Esophagus squamous epithelium (tissue), 5 donors: ENCODE measurements at places on chromosomes 2 and 18.

DNA sequence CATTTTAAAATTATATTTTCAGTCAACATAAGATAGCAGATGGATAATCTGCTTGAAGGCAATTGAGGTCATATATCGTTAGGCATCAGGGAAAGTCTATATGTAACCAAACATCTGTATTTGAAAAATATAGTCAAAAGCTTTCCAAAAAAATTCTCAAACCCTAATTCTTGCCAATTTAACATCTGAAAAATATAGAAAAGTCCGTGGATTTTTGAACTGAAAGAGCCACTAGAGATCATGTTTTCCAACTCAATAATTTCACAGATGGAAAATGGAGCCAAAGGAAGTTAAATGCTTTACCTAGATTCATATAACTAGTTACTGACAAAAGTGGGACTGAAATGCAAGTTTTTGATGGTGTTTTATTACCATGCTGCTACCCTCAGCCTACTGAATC lies 185.1 kb upstream of the ZNF804A start:
- no peak for DNase-seq
- H3K4me3 ChIP-seq, result no peak overlapping the region
- no peaks in the 10 kb centered on the region for H3K36me3 ChIP-seq
- no peak overlapping the region for H3K27ac ChIP-seq
- no peaks in the 10 kb centered on the region for H3K4me1 ChIP-seq

- no peaks in the 10 kb centered on the region for H3K36me3 ChIP-seq
- H3K27ac ChIP-seq, result no peak overlapping the region
- no peaks in the 10 kb centered on the region for H3K27me3 ChIP-seq
- no peak for DNase-seq
- H3K4me3 ChIP-seq, result no peak overlapping the region
Observed at GRCh38 chr2:71832388-71832787, 315.3 kb downstream of the CYP26B1 start.

GRCh38 chr2:201978986-201979385 lies 54.7 kb upstream of the FZD7 start:
- DNase-seq, result no peak
- H3K4me1 ChIP-seq, result no peaks in the 10 kb centered on the region
- no peaks in the 10 kb centered on the region for H3K27me3 ChIP-seq
- H3K36me3 ChIP-seq, result no peaks in the 10 kb centered on the region
- no peak overlapping the region for H3K4me3 ChIP-seq

DNA sequence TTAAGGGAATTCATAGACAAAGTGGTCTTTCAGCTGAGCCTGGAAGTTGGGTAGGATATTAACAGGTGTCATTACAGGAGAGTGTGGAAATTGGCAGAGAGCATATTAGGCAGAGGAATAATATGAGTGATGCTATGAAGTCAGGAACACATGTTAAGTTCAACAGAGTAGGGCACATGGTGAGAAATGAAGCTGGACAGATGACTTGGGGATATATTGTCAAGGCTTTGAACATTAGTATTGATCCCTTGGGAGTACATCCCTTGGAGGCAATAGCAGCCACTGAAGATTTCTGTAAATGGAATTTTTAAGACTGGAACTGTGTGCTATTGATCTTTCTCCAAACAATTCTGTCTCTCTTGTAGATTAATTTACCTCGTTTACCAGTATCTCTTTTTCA lies 170.7 kb downstream of the SCG2 start:
- no peaks in the 10 kb centered on the region for H3K27me3 ChIP-seq
- H3K27ac ChIP-seq, result no peak overlapping the region
- H3K4me3 ChIP-seq, result no peak overlapping the region
- no peaks in the 10 kb centered on the region for H3K36me3 ChIP-seq
- no peak for DNase-seq

DNA sequence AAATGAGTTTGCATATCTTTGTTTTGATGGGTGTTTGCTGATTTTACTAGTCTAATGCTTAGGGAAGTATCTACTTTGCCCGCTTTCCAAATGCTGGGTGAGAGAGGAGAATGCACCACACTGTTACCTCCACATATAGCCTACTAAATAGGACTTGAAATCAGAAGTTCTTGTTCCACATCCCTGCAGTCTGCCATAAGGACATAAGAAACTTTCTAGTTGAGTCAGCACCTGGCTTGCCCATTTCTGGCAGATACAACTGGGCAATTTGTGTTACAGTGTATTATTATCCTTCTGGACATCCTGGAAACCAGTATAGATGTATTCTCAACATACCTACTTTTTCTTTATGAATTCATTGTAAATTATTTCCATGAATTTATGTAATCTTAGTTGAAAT lies 29.5 kb downstream of the ANXA4 start:
- H3K4me1 ChIP-seq, result peaks cover 36% of the 10 kb centered on the region
- H3K36me3 ChIP-seq, result no peaks in the 10 kb centered on the region
- peak overlapping the region; percentile 86 for H3K27ac ChIP-seq

GRCh38 chr2:101190747-101191516 lies 39.8 kb upstream of the TBC1D8 start:
- no peak overlapping the region for H3K4me3 ChIP-seq
- peaks cover 11% of the 10 kb centered on the region for H3K4me1 ChIP-seq
- no peak for DNase-seq
- H3K36me3 ChIP-seq, result no peaks in the 10 kb centered on the region

GRCh38 chr2:186690786-186691185 lies 3.1 kb upstream of the FAM171B start:
- no peaks in the 10 kb centered on the region for H3K36me3 ChIP-seq
- no peak for DNase-seq
- no peak overlapping the region for H3K4me3 ChIP-seq
- peaks cover 4% of the 10 kb centered on the region for H3K27me3 ChIP-seq

DNA sequence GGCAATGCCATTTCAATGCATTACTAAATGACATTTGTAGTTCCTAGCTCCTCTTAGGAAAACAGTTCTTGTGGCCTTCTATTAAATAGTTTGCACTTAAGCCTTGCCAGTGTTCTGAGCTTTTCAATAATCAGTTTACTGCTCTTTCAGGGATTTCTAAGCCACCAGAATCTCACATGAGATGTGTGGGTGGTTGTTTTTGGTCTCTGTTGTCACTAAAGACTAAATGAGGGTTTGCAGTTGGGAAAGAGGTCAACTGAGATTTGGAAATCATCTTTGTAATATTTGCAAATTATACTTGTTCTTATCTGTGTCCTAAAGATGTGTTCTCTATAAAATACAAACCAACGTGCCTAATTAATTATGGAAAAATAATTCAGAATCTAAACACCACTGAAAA lies 45.3 kb downstream of the HADHB start:
- no peaks in the 10 kb centered on the region for H3K27me3 ChIP-seq
- H3K36me3 ChIP-seq, result peaks cover 5% of the 10 kb centered on the region

GRCh38 chr2:56666777-56667176 lies 483.0 kb downstream of the CCDC85A start:
- H3K27ac ChIP-seq, result no peak overlapping the region
- H3K36me3 ChIP-seq, result no peaks in the 10 kb centered on the region
- H3K27me3 ChIP-seq, result no peaks in the 10 kb centered on the region

DNA sequence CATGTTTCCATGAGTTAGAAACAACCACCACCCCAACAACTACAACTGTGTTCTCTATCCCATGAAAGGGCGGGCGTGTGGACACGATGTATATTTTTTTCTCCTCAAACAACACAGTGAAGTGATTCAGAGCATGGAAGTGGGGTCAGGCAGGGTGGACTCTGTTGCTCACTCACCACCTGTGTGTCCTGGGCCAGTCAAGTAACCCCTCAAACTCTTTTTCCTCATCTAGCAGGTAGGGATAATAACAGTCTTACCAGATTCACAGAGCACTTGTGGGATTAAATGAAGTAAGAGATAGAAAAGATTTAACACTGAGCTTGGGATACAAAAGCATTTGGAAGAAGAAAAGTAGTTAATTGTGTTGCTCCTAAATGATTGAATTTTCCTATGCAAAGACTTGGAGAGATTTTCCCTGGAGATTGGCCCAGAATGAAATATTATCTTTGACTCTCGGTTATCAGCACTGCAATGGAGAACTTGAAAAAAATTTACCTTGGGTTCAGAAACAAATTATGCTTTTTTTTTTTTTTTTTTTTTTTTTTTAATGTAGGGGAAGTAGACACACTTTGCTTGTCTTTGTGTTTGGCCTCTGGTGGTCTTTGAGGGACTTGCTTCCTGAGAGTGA lies 161.9 kb upstream of the EPAS1 start:
- no peak for DNase-seq
- peak overlapping the region; percentile 39 for H3K27ac ChIP-seq
- H3K4me3 ChIP-seq, result no peak overlapping the region
- no peaks in the 10 kb centered on the region for H3K27me3 ChIP-seq
- no peaks in the 10 kb centered on the region for H3K36me3 ChIP-seq
- H3K4me1 ChIP-seq, result peaks cover 14% of the 10 kb centered on the region

- H3K36me3 ChIP-seq, result no peaks in the 10 kb centered on the region
- H3K27me3 ChIP-seq, result peaks cover 9% of the 10 kb centered on the region
- DNase-seq, result no peak
- H3K27ac ChIP-seq, result no peak overlapping the region
Observed at GRCh38 chr2:29662861-29663260, 258.5 kb downstream of the ALK start.

GRCh38 chr2:223099561-223099960 lies 47.6 kb downstream of the KCNE4 start:
- H3K4me1 ChIP-seq, result no peaks in the 10 kb centered on the region
- peak overlapping the region; percentile 53 for H3K27ac ChIP-seq
- H3K27me3 ChIP-seq, result no peaks in the 10 kb centered on the region
- DNase-seq, result no peak
